Effector CD8-positive, alpha-beta T cell (primary cell): ENCODE measurements at places on chromosomes 2 and 18.

GRCh38 chr18:55768255-55768654 lies 180.3 kb upstream of the TCF4 start:
- no peak for DNase-seq

- DNase-seq: no peak
Observed at GRCh38 chr2:148667113-148667836, 22.7 kb downstream of the EPC2 start.

DNA sequence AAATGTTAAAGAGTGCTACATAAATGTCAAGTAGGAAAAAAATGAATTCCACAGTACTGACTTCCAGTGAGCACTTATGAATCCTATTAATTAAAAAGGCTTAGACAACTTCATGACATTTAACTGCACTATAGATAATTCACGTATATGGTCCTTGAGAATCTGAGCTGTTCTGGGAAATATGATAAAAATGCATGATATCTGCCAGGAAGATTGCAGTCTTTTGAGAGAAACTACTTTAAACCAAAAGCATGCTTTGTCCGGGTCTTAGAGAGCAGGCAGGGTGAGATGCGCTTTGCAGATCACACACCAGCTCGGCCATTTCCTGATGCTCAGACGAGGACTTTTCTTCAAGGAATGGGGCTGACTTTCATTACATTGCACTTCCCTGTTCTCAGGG lies 42.6 kb downstream of the CMPK2 start:
- DNase-seq: no peak

DNA sequence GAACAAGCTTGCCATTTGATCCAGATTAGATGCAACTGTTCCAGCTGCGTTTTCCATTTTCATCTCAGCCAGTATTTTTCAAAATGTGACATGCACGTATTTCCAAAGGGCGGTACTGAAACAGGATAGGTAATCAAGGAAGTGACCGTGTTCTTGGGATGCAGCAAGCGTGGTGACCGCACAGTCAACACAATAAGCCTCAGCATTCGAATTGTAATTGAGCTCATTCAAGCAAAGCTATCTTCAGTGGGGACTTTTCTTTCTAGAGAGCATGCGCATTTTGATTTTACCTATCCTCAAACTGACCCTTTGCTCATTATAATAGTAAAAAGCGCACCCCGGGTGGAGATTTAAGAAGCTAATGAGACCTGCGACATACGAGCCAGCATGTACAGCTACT lies 3.4 kb upstream of the ALPP start:
- no peak for DNase-seq

- DNase-seq: no peak
Observed at GRCh38 chr18:23887493-23887892, 127.1 kb upstream of the TTC39C start.

- no peak for DNase-seq
Observed at GRCh38 chr2:50769406-50770181, 262.3 kb downstream of the NRXN1 start.

DNA sequence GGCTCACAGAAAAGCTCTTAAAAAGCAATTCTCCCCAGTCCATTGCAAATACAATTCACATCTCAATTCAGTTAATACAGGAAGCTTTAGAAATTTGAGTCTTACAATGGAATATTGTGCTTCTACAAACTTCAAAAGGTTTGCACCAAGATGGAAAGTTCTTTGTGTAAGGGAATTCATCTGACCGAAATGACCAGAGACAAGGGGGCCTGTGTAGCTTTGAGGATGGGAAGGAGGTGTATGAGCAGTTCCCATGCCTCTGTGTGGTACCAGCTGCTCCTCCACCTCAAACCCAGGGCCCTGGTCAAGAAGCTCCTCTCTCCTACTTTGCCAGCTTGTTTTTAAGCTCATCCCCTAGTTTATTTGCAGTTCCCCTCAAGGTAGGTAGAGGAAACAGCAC lies 312.8 kb upstream of the PKDCC start:
- no peak for DNase-seq

DNA sequence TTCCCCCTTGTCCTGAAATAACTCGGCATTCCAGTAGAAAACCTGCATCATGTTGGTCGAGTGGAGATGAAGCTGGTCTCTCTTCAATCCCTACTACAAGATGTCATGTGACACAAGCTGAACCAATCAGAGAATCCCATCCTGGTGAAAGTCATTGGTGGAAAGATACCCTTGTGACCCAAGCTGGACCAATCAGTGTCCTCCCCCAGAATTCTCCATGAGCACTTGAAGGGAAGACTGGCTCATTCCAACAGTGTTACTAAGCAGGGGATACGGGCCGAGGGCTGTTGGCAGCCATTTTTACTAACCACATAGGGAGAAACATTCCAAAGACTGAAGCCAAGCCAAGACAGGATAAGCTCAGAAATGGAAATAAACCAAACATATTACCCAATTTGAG lies 298.3 kb downstream of the ICOS start:
- no peak for DNase-seq

- DNase-seq: no peak
Observed at GRCh38 chr2:68750592-68751396, 16.2 kb downstream of the ARHGAP25 start.

DNA sequence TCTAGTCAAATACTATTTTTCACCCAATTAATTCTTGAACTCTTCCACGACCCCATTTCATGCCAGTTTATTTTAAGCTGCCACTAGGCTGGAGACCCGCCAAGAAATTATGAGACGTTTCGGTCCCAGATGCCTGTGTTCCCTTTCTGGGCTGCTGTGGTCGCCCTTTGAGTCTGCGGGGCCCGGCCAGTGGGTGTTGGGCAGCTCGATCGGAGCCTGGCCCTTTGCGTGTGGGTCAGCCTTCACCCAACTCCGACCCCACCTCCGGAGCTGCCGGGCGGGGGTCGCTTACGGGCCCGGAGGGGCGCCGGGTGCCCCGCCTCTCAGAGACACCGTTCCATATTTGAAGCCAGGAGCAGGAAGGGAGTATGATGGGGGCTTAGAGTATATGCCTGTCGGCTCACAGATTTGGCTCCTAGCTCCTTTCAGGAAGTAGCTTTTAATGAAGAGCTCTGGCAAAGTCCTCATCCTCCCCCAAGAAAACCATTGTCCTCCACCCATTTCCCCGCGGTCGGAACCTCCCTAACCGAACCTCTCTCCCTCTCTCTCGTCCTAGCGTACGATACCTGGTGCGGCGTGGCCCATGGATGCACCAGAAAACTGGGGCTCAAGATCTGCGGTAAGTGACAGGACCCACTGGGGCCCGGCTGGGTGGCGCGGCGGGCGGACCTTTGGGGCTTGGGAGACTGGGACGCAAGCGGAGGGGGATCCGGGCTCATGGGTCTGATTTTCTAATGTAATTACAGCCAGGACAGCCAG lies 5.0 kb downstream of the GAD1 start:
- DNase-seq: no peak

GRCh38 chr2:3142210-3142609 lies 235.4 kb downstream of the EIPR1 start:
- DNase-seq: no peak

DNA sequence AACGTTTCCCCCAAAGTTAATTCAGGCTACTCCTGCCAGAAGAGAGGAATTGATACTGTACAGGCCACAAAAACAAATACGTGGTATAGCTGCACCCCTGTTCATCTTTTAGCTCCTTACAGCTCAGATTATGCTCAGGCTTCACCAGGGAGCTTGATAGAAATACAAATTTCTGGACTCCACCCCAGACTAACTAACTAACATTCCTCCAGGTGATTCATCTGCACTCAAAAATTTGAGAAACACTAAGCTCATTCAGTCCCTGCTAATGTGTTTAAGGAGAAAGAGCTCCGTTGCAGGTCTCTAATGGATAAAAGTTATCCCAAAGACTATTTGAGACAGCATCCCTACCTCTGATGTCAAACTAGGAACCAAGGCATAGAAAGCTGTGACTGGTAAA lies 36.8 kb upstream of the UNC80 start:
- DNase-seq: no peak

- DNase-seq: no peak
Observed at GRCh38 chr2:237341872-237342271, 72.1 kb downstream of the COL6A3 start.

- DNase-seq: no peak
Observed at GRCh38 chr2:86238354-86238753, 39.1 kb downstream of the MRPL35 start.

DNA sequence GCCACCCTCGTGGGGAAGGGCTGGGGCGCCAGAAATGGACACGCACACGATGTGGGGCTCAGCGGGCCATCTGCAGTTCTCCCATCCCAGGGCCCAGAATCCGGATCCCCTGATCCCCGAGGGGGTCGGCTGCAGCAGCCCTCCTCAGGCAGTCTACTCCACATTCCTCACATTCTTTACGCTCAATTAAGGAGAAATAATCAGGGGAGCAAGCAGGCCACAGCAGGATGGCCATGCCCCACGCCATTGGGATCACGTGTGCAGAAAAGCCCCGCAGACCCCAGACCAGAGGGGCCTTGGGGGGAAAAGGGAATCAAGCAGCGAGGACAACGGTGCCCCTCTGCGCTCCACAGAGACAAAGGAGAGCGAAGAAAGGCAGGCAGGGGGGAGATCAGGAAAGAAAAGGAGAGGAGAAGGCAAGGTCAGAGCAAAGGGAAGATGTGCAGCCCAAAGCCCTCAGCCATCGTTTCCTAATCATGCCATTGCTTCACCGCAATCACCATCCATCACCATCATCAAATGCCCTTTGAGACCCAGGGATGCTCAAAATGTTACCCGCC lies 17.5 kb upstream of the PKDCC start:
- DNase-seq: no peak

DNA sequence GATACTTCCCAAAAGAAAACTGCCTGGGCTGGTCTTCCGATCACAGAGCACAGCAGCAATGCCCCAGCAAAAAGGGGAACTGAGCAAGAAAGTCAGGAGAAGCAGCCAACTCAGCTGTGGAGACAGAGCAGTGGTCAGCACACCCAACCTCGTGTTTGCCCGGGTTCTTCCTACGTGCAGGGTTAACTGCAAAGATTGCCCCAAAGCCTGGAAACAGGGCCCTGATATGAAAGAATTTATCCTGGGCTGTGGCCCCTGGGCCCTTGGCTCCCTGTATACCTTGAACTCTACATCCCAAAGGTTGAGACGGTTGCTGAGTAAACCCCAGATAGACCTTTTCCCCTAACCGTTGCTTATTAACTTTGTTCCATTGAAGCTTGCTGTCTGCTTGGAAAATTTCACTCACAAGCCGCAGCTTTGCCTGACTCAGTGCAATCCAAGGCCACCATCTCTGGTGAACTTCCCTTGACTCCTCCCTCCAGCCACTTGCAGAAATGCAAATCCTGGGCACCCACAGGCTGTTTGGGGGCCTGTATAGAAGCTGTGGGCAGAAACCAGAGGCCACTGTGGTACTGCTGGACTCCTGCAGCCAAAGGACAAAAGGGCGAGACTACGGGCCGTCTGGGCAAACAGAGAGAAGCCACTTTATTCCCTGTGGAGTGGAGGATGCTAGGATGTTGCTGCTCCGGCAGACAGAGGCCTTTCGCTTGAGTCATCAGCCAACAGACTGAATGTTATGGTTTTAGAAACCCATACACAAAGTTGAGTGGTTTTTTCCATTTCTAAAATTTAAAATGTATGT lies 18.2 kb downstream of the NRP2 start:
- DNase-seq: no peak

DNA sequence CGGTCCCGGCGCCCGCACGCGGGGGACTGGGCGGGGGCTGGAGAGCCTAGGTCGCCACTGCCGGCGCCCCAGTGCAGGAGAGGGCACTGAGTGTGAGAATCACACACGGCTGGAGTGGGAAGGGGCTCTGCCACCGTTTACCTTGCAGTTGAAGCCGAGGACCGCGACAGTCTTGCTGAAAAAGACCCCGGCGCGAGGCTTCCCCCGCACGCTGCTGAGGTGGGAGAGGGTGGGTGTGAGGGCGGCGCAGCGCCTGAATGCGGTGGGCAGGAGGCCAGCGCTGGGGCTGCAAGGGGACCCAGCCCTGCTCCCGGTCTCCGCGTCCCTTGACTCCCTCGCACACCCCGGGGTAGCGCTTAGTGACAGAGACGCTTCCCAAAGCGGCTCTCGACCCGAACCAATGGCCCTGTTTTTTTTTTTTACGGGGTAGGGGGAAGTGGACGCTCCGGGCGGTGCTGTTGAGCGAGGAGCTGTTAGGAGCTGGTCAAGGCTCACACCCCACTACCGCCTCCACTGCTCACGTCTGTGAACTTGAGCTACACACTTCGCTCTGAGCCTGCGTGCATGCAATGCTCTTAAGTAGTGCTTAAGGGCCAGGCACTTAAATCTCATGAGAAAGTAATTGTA lies 794 bp downstream of the NOTO start:
- DNase-seq: no peak

DNA sequence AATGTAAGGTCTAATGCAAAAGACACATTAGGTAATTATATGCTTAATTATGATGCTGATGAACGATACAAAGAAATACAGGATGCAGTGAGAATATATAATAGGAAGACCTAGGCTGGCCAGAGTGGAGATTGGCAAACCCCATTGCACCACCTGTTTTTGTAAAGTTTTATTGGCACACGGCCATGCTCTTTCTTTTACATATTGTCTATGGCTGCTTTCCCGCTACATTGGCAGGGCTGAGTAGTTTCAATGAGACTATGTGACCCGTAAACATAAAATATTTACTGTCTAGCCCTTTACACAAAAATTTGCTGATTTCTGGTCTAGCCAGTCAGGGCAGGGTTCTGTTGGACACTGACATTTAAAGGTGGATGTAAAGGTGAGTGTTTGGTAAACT lies 5.4 kb downstream of the SEC11C start:
- DNase-seq: no peak

DNA sequence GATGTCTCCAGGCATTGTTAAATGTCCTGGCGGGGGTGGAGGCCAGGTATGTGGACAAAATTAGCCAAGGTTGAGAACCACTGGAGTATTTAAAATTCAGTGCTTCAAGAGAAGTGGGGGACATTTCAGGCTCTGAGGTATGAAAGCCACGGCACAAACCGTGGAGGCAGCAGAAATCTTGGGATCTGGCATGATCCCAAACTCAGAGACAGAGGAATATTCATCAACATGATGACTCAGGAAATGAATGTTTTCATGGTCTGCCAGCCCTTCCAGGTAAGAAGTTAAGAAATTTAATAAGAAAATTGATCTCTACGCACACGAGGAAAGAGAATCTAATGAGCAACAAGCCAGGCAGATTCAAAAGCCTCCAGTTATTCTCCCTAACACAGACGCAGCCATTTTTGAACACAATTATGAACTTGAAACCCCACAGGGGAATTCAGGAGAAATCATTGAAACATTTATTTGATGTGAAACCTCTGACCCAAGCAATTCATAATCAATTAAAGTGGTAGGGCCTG lies 11.3 kb upstream of the GRP start:
- DNase-seq: no peak

GRCh38 chr2:143513081-143513480 lies 383.9 kb downstream of the ARHGAP15 start:
- DNase-seq: no peak
